ENCODE measurements at places on chromosomes 7 and 10.

- no peak for DNase-seq
Measured at GRCh38 chr10:89095701-89096391, 105.2 kb downstream of the FAS start.

GRCh38 chr10:103834436-103835095 lies 20.8 kb downstream of the SH3PXD2A start:
- no peak for DNase-seq

DNA sequence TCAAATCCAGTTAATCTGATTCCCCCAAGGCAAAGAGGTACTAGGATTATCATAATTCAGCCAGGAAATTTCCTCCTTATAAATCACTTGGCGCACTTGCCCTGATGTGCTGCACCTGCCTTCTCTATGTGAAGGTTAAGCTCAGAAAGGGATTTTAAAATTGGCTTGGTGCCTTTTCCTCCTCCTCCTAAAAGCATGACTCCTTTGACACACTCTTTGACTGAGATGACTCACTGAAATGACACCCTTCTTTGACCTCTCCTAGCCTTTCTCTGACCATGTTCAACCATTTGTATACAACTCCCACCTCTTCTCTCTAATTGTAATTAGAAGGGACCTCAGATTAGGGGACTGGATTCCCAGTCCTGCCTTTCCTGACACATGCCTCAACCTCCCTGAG lies 46.5 kb downstream of the ABLIM1 start:
- DNase-seq: no peak

- no peak for DNase-seq
Measured at GRCh38 chr10:124168991-124169802, 75.8 kb upstream of the CHST15 start.

DNA sequence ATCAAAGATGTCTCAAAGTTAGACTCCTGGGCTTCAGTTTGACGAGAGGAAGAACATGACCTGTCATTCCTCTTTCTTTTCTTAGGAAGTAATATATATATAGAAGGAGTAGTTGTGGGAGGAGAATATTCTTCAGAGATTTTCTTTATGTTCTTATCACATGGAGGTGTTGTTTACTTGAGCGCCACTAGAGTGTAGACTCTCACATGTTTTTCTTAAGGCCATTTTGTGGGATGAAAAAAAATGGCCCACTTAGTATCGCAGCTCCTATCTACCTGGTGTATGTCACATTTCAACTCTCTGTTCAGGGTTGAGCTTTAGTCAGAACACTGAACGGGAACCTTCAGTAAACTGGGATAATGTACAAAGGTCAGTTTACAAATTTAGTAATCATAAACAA lies 645.2 kb downstream of the PHTF2 start:
- no peak for DNase-seq

- DNase-seq: no peak
Measured at GRCh38 chr7:1170741-1171501, 10.9 kb upstream of the ZFAND2A start.

DNA sequence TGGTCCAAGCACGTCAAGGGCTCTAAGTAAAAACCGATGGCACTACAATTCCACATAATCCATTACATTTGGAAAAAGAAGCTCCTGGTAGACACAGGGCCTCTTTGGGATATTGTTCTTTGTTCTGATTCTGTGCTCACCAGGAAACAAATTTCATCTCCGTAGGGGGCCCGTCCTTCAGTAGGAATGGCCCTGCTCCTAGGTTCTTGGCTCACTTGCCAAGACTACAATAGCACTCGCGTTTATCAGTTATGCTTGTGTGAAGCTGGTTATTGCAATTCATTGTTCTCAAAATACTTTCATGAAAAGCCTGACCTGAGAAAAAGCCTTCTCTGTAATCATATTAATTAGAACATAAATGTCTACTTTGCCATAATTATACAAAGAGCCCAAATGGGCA lies 10.3 kb upstream of the ZC3HAV1L start:
- no peak for DNase-seq

DNA sequence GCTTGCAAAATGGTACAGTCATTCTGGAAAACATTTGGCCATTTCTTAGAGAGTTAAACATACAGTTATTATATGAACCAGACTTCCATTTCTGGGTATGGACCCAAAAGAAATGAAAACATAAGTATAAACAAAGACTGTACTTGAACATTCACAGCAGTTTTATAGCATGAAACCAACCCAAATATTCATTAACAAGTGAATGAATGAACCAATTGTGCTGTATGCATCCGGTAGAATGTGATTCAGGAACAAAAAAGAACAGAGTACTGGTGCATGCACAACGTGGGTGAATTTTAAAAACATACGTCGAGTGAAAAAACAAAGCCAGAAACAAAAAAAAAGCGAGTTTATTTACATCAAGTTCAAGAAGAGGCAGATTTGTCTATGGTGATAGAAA lies 1085.8 kb upstream of the AUTS2 start:
- no peak for DNase-seq
